Ammon's horn (tissue), 1 donor: ENCODE measurements at places on chromosomes 4 and X.

DNA sequence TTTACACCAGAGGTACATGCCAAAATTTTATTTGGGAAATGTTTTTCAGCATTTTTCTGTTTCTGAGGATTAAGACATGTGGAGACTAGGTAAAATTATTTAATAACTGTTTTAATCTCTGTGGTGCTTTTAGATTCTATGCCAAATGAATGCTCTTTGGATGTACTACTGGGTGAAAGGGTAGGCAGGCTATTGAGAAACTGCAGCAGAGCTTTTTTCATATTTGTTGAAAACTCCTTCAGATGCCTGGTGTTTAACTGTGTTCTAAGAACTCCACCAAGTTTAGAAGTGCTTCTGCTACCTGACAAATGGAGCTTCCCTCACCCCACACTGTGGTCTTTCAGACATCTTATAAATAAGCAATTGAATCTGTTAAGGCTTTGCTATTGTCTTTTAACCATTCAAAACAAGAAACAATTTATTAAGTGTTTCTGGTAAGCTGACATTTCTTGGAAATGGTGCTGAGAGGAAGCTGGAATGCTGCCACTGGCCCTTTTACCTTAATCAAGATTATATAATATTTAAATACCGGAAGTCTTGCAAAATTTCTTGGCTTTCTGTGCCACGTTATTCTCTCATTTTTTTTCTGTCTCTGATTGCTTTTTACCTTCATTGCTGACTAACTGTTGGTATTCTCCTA lies 51.2 kb upstream of the CYSLTR1 start:
- no peak for DNase-seq

GRCh38 chr4:57094832-57095223 lies 15.4 kb downstream of the IGFBP7 start:
- DNase-seq, result no peak

DNA sequence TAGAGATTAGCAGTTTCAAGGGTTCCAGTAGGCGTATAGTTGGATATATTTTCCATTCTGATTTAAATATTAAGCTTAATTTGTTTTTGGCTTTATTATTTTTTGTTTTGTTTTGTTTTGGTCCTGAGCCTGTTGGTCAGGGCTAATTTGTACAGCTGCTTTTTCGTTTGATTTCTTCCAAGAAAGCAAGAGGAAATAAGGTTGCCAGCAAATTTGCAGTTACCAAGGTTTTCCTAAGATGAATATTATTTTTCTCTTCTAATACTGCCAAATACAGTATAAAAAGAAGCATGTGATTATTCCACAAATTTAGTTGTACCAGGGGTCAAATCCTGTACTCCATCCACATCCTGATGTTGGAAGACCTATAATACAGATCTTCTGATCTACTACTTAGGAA lies 24.9 kb downstream of the PLAC1 start:
- no peak for DNase-seq

DNA sequence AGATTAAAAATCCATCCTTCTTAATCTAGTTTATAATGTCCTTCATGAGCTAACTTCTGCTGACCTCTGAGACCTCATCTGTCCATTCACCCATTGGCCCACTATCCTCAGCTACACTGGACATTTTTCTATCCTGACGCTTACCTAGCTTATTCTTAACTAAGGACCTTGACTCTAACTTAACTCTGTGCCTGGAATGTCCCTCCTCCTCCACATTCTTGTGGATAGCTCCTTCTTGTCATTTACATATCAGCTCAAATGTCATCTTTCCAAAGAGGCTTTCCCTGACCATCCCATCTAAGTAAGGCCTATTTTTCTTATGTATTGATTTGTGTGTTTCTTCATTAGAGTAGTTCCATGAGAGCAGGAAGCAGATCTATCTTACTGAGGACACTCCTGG lies 54.7 kb downstream of the ATXN3L start:
- no peak for DNase-seq

DNA sequence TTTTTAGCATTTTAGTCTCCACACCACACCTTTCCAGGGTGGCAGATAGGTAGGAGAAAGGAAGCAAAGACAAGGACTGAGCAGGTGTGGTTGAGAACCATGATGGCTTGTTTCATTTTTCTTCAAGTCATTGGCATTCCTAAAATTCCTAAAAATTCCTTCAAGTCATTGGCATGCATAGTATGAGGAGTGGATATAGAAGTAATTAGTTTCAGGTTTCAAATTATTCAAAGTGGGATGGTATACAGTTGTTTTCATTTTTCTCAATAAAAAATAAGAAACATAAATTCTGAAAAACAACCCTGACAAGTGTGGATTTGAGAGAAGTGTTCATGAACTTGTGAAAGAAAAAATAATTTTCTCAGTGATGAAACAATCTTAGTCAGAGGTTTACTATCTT lies 22.3 kb upstream of the HERC3 start:
- no peak for DNase-seq

- DNase-seq, result no peak
Measured at GRCh38 chr4:170083541-170083940, 6.2 kb downstream of the AADAT start.

GRCh38 chr4:124839786-124840390 lies 127.4 kb upstream of the ANKRD50 start:
- no peak for DNase-seq

GRCh38 chrX:154800478-154801210 lies 4.6 kb downstream of the MPP1 start:
- no peak for DNase-seq

DNA sequence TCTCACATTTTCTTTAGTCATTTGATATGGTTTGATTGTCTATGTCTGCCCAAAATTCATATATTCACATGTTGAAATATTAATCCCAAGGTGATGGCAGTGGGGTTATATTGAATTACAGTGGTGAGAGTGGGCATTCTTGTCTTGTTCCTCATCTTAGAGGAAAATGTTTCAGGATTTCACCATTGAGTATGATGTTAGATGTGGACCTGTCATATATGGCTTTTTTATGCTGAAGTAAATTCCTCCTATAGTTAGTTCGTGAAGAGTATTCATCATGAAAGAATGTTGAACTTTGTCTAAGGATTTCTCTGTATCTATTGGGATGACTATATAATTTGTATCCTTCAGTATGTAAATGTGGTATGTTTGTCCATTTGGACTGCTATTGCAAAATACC lies 512.3 kb upstream of the EPHA5 start:
- DNase-seq, result no peak

DNA sequence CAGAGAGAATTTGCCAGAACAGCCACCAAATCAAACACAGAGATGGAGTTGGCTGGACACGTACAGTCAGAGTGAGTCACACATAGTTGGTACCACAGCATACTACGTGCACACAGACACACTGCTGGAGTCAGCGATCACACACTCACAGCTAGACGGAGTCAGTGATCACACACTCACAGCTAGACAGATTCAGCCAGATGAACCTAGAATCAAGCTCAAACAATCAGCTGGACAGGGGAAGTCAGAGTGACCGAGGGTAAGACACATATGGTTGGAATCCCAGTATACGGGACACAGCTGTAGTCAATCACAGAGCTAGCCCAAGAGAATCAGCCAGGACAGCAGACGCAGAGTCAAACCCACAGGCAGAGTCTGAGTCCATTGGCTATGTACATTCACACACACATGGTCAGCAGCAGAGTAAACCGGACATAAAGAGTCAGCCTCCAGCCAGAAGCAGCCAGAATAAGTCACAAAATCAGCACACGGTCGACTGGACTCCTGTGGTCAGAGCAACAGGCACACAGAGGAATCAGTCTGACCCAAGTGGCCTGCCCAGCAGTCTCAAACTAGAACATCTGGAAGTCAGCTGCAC lies 4.6 kb downstream of the SLC38A5 start:
- no peak for DNase-seq

DNA sequence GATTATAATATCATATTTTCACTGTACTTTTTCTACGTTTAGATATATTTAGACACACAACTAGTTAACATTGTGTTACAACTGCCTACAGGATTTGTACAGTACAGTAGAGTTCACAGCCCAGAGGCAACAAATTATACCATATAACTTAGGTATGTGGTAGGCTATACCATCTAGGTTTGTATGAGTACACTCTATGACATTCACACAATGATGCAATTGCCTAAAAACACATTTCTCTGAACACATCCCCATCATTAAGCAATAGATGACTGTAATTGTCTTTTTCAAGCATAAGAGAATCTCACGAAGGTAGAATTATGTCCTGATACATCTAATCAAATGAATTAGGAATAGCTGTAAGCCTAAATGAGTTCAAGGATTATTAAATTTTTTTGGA lies 12.3 kb upstream of the TIGD2 start:
- no peak for DNase-seq

DNA sequence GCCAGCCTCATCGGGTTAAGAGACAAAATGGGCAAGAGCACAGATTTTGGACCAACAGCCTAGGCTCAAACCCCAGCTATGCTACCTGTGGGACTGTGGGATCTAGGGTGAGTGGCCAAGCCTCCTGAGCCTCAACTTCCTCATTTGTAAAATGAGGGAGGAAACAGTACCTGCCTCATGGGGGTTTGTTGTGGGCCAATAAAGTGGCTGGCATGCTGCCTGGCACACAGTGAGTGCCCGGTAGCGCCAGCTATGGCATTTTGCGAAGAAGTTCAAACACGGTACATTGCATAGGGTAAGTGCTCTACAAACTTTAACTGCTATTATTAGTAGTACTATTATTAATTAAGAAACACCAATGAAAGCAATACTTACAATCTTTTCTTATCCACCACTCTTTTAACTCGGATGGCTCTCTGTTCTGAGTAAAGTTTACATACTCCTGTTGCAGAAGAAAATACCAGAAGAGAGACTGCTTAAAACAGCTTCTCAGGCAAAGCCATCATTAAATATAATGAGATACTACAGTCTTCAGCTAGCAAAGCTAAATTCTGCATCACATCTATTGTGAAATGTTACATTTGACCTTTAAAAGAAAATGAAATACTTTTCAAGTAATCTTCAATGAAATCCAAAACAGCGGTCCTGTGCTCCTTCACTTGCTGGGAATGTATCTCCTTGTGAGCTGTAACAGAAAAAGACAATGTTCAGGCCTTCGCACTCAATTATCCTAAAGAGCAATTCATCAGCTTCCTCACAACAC lies 70.1 kb downstream of the NSG1 start:
- no peak for DNase-seq

- DNase-seq, result no peak
Measured at GRCh38 chr4:98659106-98659592, 738 bp upstream of the TSPAN5 start.
